ENCODE measurements at places on chromosomes 5 and 9.
A peak's percentile ranks its signal among the peaks of the same experiment; 100 is the strongest.

DNA sequence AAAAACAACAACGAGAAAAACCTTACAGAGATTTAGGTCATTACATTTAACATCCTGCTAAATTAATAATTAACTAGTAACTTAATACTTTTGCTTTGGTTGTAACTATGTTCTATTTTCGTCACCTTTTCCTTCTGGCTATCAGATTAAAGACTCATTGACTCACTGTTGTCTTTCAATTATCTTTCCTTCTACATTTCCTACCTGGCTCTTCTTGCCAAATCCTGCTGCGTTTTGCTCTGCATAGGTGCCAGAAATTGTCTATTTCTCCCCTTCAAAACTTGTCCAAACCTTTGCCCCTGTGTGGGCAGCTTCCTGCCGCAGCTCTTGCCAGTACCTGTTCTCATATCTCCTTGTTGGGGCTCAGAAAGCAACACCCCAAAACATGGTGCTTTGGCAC lies 235.5 kb upstream of the ZNF608 start:
- no peak for DNase-seq

GRCh38 chr5:116448870-116449427 lies 125.7 kb downstream of the SEMA6A start:
- no peak for DNase-seq

- DNase-seq = no peak
Observed at GRCh38 chr5:16625096-16625495, 8.3 kb upstream of the RETREG1 start.

DNA sequence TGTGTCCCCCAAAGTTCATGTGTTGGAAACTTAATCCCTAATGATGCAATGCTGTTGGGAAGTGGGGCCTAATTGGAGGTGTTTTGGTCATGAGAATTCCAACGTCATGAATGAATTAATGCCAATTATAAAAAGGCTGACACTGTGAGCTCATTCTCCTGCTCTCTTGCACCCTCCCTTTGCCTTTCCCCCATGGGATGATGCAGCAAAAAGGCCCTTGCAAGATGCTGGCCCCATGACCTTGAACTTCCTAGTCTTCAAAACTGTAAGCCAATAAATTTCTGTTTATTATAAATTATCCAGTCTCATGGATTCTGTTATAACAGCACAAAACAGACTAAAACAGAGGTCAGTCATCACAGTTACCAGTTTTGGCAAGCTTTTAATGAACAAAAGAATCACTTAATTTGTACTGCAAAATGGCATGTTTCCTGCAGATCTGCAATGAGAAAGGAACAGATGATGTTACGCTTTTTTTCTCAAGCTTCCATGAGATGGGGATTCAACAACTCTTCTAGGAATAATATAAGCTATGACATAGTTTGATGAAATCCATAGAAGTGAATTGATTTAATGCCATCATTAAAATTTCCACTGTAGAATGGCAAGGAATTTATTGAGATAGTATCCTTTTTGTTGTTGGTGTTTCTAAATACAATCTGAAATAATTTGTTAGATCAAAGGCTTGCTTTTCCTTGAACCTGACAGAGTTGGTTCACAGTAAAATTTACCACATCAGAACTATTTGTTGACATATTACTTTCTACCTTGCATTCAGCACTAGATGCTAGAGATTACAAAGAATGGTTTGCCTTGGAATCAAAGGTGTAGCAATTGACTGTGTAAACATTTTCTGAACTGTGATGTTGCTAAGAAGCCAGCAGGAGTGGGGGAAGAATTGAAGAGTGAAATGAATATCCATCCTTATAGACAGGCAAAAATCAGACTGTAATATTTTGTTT lies 29.3 kb upstream of the RFK start:
- no peak for DNase-seq

DNA sequence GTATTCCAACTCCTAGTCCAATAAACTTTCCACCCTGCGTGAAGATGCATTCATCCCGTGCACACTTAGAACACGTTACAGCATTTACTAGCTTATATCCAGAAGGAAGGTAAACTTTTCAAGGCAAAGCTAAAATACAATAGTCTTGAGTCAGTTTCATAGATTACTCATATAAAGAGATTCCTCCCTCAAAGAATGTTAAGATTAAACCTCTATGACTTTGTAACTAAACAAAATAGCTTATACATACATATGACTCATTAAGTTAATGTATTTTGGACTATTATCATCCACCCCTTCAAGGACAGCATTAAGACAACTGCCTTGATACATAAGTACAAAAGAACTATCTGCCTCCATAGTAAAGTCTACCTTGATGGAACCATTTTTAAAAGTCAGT lies 36.1 kb downstream of the TLE1 start:
- no peak for DNase-seq

DNA sequence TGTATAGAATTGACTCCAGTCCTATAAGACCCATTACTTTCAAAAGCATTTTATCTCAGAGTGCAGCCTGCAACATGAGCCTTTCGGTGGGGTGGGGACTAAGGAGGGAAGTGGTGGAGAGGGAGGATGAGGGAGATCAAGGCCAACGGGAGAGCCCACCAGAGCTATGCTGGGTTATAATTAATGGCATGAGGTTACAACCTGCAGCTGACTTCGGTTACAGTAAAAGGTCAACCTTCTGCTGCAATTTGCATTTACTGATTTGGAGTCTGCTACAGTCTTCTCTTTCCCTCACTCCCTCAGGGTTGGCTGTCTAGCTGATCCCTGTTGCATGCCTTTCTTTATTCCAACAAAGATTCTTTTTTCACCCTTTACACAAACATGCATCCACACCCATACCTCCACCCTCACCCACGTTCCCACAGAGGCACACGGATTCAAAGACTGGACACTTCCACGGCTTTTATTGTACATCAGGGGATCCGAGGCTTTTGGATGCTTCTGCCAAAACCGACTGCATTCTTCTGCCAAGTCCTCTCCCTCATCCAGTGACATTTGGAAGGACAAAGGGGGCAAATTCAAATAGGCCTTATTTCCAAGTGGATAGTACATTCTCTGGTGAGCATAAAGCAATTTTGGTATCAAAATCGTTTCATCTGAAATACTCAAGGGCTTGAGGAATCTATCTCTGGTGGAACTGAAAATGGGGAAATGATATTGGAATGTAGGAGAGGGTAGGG lies 381.2 kb downstream of the NFIB start:
- DNase-seq = no peak

- DNase-seq = no peak
Observed at GRCh38 chr5:16489322-16489791, 23.8 kb upstream of the ZNF622 start.

DNA sequence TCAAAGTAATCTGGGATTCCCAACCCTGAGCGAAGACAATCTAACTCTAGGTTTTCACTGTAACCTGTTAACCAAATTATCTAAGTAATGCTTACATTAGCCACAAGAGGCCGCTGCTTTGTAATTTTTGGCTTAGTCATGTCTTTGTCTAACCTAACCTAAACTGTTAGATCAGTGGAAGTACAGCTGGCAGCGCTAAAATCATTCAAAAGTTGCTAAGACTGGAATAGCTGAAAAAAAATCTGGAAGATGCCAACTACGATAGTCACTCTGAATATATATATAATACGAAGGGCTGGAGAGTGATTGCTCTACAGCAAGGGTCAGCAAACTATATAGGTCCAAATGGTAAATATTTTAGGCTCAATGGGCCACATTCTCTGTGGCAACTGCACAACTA lies 60.2 kb downstream of the FBXO38 start:
- peak; percentile 21 for DNase-seq

- no peak for DNase-seq
Observed at GRCh38 chr5:117271656-117272055, 697.0 kb upstream of the SEMA6A start.

DNA sequence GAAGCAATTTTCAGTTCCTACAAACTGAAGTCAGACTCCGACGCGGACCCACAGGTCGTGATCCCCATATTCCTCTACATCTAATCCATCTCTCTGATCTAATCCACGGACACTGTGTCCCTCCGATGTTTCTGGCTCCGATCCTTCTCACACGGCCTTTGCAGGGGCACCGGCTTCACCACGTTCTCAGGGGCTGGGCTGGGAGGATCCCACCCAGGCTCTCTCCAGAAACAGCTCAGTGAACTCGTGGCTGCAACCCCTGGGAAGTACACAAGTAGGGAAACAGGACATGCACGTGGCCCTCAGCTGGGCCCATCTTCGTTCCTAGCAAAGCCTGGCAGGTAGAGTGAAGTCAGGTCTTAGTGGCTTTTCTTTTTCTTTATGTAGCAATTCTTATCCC lies 49.1 kb upstream of the OLFM1 start:
- no peak for DNase-seq

DNA sequence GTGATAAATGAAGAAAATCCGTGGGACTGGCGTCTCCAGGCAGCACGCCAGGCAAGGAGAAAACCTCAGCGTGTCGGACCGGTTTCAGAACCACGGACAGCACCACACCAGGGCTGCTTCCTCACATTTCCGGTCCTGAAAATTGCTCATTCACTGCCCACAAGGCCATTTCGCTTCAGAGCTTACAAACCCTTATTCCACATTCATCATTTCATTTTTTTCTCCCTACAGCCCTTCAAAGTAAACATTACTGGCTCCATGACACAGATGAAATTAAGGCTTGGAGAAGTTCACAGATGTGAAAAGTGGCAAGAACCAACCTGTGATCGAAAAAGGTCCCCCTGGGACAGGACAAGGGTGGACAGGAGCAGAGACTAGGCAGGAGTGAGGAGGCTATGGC lies 1.5 kb upstream of the GPRIN1 start:
- peak; percentile 33 for DNase-seq

GRCh38 chr5:137667341-137667740 lies 68.5 kb downstream of the KLHL3 start:
- DNase-seq = no peak

DNA sequence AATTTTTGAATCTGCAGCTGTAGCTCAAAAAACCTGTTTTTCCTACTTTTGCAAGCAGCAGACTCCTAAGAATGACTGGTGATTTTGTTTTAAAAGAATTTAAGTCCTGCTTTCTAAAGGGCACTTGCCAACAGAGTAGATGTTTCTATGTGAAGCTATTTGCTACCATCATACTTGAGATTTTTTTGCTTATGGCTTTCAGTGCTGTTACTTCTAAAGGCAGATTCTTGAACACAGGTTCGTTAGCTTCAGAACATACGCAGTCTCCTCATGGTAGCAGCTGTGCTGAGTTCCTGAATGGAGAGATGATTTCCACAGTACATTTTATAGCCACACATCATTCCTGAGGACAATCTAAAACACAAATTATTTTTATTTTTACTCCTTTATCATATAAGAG lies 24.4 kb upstream of the ELL2 start:
- no peak for DNase-seq

DNA sequence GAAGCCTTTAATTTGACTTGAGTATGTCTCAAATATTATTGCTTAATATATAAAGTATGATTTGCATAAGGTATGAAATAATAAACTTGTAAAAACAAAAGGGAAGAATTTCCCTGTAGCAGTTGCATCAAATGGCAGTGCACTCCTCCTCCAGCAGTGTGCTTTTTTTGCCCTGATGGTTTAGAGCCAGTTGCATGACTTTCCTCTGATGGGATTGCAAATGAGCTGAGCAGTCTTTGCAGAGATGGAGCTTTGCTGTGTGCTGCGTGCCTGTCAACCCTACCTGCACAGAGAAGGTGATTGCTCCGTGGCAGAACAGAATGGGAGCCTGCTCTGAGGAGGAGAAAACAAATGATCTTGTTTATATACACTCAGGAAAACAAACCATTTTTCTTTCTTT lies 22.7 kb upstream of the CATSPER3 start:
- DNase-seq = no peak

GRCh38 chr5:155239803-155240202 lies 226.2 kb downstream of the KIF4B start:
- DNase-seq = no peak

GRCh38 chr9:108166519-108166918 lies 677.0 kb upstream of the KLF4 start:
- DNase-seq = no peak

DNA sequence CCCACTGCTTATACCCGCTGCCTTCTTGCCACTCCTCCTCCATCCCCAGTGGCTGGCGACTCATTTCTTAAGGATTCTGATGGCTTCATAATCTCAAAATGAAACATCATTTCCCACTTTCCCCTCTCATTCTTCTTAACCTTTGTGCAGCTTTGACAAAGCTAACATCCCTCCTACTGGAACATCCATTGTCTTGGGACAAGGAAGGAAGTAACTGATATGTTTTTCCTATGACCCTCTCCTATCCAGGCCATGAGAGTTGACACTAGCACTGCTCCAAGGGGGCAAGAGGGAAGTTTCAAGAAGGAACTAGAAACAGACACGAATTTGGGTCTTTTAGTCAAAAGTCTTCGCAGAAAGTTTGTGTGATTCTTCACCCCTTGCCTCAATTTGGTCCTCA lies 71.7 kb upstream of the SNX2 start:
- no peak for DNase-seq

DNA sequence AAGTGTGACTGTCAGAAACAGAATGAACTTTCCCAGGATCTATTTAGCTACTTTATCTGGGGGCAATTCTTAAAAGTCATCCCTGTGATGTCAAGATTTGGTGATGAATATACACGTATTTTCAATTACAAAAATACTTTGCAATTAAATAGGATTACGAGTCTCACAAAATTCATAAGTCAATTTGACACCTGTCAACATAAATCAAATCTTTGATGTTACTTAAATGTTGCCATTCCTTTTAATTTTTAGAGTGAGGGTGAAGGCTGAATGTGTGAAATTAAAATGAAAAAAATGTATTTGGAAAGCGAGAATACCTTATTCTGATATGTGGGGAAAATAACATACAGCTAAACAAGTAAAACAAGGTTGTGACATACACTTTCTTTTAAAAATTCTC lies 202.9 kb downstream of the EPB41L4A start:
- no peak for DNase-seq

DNA sequence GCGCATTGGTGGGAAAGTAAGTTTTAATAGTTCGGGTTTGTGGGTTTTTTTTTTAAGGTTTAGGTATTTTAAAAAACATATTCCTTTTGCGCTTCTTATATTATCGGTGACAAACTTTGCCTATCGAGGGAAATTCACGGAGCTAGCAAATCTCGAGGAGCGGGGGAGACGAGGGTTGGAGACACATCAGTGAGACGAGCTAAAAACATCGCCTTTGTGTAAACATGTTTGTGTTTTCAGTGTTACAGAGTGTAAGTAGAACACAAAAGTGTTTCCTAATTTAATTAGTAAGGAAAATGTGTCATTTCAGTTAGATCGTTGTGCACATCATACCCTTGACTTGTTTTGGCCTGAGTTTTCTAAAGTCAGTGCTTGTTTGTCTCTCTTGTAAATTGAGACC lies 945 bp downstream of the BTF3 start:
- DNase-seq = no peak

- DNase-seq = no peak
Observed at GRCh38 chr5:59097712-59098111, 514.8 kb downstream of the RAB3C start.

DNA sequence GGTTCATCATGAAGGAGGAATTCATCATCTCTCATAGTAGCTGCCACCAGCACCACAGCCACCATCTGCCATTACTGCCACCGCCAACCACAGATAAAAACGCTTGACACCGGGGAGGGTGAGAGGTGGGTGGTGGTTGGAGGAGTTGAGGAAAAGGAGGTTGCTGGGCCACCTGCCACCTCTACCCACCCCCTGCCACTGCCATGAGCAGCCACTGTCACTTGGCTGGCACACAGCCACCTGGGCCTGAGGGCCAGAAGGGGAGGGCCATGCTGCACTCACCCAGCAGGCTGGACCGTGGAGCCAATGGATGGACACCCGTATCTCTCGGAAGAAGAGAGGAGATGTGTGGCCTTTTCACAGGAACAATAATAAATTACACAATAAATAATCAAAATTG lies 31.3 kb upstream of the SLC36A2 start:
- no peak for DNase-seq

- DNase-seq = no peak
Observed at GRCh38 chr9:65449423-65449822, 164.4 kb upstream of the FOXD4L5 start.
